Myometrial cell (primary cell): ENCODE measurements at places on chromosomes 7 and 10. TPM values are rescaled to one million over a fixed set of nuclear protein-coding genes. Genes with fewer than 3 reads are reported as not detected.

Gene ADRA2A
- total RNA-seq: not detected in 2 replicates

Gene CNNM1
- total RNA-seq: not detected in 2 replicates

Gene PIP
- total RNA-seq: not detected in 2 replicates

Gene NKX2-3
- total RNA-seq: not detected in 2 replicates

Gene PAX4
- total RNA-seq: not detected in 2 replicates

Gene STRIP2
- 5.8 and 6.1 TPM in 2 replicates for total RNA-seq

Gene FEZF1
- total RNA-seq: not detected in 2 replicates
